ENCODE measurements at places on chromosomes 4 and X.

GRCh38 chr4:129603241-129603931 is 507.4 kb downstream of the C4orf33 start:
- no peak for DNase-seq

DNA sequence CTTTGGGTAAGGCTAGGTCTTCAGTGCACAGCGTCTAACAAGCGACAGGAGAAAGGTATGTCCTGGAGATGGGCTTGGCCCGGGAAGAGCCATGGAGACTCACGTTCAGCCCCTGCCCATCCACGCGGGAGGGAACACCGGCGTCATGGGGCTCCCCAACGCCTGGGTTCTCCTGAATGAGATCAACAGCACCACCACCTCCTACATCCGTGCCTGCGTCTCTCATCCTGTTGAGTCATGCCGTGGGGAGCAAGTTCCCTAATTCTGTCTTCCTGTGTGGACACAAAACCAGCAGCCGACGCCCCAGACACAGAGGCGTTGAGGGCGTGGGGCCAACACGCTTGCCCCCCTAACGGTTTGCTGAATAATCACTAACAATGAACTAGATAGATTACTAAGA is 20.1 kb upstream of the IL3RA start:
- DNase-seq, result no peak

DNA sequence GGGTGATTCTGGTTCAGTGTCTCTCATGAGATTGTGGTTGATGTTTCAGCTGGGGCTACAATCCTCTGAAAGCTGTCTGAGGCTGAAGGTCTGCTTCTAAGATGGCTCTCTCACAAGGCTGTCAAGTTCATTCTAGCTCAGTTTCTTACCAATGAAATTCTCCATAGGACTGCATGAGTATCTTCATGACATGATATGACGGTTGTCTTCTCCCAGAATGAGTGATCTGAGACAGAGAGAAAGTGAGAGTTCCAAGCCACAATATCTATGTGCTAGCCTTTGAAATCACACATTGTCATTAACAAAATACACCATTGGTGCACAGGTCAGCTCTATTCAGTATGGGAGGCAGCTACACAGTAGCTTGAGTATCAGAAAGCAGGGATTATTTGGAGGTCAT is 27.3 kb downstream of the PITX2 start:
- DNase-seq, result no peak

DNA sequence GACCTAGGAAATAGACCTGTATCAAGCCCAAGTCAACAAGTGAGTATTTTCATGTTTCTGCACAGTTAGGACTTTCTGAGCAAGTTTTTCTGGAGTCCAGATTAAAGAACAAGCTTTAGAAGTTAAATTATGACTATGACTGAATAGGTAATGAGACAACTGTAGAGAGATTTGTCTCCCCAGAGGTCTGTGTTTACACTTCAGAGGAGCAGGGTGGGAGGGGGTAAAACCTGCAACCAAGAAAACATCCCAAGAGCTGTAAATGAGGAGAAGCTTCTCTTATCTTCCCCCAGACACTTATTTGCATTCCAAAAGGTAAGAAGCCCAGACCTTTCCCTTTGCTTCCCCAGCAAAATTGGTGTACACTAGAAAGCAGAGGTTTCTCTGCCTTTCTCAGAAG is 22.1 kb upstream of the CEP135 start:
- no peak for DNase-seq

DNA sequence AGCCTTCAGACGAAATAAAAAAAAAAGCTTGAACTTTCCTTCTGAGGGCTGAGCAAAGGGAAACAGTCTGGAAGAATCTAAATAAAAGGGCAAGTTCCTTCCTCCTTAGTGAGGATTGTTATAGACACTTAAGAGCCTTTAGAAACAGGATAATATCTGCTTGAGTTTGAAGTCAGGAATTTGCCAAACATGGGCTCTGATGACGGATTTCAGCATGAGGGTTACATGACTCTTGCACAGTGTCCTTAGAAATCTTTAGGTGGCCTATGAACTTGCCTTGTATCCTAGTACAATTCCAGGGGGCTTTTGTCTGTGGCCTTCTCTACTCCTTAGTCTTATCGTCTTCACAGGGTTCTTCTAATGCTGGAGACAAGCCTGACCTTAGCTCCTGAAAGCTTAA is 94.1 kb downstream of the RLIM start:
- DNase-seq, result no peak

All from fibroblast of pulmonary artery (primary cell).